Caki2 (cell line): ENCODE measurements at places on chromosomes 7 and 10. TPM values are rescaled to one million over a fixed set of nuclear protein-coding genes. Genes with fewer than 3 reads are reported as not detected.

Gene HOXA11
- not detected in 2 replicates for total RNA-seq

Gene TRPV5
- not detected in 2 replicates for total RNA-seq

Gene PTF1A
- total RNA-seq, result not detected in 2 replicates

Gene CPA2
- not detected in 2 replicates for total RNA-seq

Gene LANCL2
- 14.2 and 20.3 TPM in 2 replicates for total RNA-seq

Gene CYP2C19
- 0.41 TPM in 1 of 2 replicates, not detected in the other for total RNA-seq

Gene PSTK
- total RNA-seq, result 3.4 and 3.9 TPM in 2 replicates

Gene PAPOLB
- total RNA-seq, result not detected in 2 replicates

Gene STEAP2
- total RNA-seq, result 2.3 and 7.8 TPM in 2 replicates

- DNase-seq, result no peak
Observed at GRCh38 chr7:50651271-50651989, 86.2 kb upstream of the DDC start.

DNA sequence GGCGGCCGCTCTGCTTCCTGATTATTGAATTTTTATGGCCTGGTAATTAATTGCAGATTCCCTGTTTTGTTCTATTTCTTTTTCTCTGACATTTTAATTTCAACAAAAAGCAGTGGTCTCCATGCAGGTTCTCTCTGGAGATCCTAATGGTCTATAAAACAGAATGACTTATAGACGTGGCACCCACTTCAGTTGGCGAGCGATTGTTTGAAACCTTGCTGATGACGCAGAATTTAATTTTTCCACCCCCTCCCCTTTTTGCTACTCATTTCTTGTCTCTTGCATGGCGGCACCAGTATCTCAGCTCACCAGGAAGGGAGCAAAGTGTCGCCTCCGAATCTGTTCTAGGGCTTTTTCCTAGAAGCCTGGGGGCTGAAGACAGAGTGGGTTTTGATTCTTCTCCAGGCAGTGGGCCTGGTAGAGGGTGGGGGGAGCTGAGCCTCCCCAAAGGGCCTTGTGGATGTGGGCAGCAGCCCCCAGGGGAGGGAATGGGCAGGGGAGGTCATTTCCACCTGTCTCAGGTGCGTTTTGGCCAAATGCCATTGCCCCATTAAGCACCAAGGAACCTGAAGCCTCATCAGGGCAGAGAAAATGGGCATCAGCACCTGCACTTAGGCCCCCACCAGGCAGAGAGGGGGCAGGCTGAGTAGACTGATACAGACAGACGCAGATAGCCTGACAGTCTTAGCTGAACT, 3.5 kb upstream of the COMTD1 start:
- DNase-seq, result no peak

GRCh38 chr7:2785071-2785500, 59.0 kb downstream of the GNA12 start:
- peak; percentile 99 for DNase-seq

DNA sequence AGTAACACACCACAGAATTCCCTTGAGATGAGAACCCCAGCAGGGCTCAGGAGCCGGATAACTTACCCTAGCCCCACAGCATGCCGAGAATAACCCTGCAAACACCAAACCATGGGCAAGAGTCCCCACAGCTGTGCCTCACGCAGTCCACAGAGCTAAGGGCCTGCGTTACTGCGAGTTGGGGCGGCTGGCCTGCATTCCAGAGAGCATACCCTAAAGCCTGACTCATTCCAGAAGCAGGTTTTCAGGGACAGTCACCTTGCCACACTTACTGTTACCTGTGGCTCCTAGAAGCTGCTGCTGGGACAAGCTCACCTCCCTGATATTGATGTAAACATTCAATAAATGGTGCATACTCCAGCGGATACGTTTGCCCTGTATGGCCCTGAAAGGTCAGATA, 18.6 kb downstream of the FGFR2 start:
- no peak for DNase-seq

DNA sequence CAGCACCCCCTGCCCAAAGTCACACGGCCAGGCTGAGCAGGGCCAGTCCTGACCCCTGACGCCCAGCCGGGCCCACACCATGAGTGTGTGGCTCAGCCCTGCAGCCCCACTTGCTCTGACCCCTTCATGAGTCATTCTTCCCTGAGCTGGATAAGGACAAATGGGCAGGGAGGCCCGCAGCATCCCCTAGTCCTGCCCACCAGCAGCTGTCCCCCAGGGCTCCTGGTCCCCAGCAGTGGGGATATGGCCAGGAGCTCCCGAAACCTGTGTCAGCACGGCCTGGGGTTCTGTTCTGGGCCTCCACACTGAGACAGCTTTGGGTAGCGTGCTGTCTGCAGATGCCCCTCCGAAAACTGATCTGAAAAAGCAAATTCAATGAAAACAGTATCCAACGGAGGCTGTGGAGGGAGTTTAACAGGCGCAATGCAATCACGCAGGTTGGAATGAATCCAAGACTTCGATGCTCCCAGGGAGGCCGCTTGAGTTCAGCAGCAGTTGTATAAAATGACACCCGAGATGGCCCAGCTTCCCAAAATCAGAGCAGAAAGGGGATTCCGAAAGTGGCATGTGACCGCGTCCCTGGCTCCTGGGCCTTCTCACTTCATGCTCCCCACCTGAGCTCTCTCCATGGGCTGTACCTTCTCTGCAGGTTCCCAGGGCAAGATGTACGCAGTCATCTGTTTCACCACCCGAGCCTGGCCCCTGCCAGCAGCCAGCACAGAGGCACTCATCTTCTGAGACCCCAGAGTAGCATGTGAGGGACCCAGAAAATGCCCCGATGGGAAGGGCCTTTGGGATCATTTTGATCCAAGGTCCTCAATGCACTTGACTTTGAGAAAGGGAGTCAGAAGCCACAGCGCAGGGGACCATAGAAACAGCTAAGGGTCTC, 214.1 kb downstream of the USP6NL start:
- no peak for DNase-seq

- no peak for DNase-seq
Observed at GRCh38 chr7:22867003-22867402, 44.4 kb upstream of the TOMM7 start.

DNA sequence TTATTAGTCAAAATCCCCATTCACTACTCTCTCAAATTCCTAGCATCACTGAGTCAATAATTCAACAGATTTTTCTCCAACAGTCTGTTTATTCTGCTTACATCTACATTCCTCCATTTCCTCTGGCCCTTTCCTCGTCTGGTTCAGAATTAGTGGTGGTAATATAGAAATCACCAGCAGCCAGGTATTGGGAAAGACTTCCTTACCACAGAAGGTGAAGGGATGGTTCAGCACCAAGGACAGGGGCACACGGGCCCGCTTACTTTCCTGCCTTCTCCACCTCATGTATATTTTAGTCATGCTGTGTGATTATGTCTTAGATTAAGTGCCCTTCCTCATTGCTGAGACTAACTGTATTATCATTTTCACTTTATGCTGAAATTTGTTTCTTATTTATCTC, 70.4 kb upstream of the APBB1IP start:
- DNase-seq, result peak; percentile 74

DNA sequence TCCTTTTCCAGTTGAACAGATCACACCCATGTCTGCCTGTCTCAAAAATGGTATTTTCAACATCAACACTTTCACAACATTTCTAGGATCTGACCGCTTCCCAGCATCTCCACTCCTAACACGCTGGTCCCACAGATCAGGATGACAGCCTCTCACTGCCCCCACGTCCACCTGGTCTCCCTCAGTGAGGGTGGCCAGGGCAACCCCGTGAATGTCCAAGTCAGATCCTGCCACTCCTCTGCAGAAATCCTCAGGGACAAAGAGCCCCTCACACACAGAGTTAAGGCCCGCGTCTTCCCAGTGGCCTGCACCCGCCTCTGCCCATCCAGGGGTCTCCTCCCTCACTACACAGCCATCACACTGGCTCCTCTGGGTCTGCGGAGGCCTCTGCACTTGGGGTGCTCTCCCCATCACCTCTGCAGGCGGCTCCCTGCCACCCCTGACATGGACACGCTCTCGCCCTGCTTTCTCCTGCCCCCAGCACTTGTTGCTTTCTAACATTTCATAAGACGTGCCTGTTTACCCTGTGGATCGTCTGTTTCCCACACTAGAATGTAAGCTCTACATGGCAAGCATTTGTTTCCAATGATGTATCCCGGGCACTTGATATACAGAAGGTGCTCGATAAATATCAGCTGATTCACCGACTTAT, 20.0 kb downstream of the GNA12 start:
- DNase-seq, result no peak

DNA sequence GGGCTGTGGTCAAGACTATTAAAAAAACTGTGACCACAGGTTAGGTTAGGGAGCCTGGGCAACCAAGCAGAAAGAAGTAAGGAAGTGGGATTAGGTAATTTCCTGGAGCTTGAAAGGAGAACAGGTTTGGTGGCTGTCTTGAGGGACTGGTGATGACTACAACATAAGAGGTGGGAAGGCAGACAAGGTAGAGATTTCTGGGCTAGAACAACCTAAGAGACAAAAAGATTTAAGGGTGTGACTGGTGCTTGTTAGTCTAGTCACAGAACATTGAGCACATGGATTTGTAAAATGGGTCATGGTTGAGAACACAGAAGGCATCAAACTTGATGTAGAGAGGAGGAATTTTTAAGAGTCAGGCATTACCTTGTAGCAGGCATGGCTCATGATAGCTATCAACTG, 123.7 kb upstream of the ASAH2 start:
- peak; percentile 89 for DNase-seq

- DNase-seq, result no peak
Observed at GRCh38 chr7:150308575-150308974, 14.6 kb upstream of the LRRC61 start.

GRCh38 chr7:48188776-48189520, 17.7 kb downstream of the ABCA13 start:
- no peak for DNase-seq

GRCh38 chr7:1619152-1620079, 49.6 kb upstream of the PSMG3 start:
- DNase-seq, result no peak

DNA sequence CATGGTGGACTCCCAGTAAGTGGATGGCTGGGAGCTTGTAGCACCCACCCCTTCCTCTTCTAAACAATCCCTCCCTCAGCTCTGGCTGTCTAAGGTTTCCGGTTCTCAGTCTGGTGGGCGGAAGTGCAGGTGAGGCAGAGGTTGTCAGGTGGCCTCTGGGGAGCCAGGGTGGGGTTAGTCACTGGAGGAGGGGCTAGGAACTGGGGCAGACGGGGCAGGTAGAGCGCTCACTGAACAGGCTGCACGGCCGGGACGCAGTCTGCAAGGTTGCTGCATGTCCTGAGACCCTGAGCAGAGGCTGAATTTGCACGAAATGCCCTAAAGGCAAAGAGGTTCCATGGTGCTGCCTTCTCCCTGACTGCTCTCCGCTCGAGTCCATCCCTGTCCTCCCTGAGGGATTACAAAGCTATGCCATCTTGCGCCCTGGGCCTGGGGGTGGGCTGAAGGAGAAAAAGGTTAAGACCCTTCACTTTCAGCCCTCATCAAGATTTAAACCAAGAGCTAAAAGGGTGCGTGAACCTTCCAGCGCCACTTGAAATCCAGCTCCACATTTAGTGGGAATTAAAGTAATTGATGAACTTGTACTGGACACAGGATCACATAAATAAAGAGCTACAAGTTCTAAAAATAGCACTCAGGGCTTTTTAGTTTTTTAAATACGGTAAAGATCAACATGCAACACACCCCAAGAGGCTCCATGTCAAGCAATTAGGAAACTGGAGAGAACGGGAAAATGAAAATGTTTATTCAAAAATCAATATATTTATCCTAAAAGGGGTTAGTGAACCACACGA, 62.3 kb upstream of the CTBP2 start:
- no peak for DNase-seq

- DNase-seq, result no peak
Observed at GRCh38 chr10:18306031-18306430, 165.8 kb downstream of the CACNB2 start.

DNA sequence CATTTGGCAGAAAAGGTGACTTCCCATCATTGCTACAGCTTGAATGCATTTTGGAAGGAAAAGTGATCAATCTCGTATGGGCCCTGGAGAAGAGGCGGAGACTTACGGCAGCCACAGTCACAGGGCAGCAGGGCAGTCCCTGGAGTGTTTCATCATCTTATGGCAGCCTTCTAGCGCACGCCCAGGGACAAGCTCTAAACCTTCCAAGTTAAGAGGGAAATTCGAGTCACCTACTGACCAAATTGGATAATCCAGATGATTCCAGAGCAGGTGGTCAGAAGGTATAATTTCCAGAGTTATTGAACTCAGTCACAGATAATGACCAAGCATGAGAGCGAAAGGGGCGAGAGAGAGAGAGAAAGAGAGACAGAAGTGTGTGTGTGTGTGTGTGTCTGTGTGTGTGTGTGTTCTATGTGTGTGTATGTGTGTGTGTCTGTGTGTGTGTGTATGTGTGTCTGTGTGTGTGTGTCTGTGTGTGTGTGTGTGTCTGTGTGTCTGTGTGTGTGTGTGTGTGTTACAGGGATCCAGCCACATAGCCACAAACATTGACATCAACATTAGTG, 123.7 kb upstream of the ADAM12 start:
- no peak for DNase-seq

GRCh38 chr7:123681561-123681960, 25.9 kb downstream of the LMOD2 start:
- DNase-seq, result no peak

GRCh38 chr10:93753621-93754250, 4.0 kb upstream of the LGI1 start:
- no peak for DNase-seq

- DNase-seq, result no peak
Observed at GRCh38 chr10:120474956-120475355, 17.9 kb downstream of the PLPP4 start.

GRCh38 chr7:22093001-22093400, 147.3 kb upstream of the CDCA7L start:
- DNase-seq, result no peak

DNA sequence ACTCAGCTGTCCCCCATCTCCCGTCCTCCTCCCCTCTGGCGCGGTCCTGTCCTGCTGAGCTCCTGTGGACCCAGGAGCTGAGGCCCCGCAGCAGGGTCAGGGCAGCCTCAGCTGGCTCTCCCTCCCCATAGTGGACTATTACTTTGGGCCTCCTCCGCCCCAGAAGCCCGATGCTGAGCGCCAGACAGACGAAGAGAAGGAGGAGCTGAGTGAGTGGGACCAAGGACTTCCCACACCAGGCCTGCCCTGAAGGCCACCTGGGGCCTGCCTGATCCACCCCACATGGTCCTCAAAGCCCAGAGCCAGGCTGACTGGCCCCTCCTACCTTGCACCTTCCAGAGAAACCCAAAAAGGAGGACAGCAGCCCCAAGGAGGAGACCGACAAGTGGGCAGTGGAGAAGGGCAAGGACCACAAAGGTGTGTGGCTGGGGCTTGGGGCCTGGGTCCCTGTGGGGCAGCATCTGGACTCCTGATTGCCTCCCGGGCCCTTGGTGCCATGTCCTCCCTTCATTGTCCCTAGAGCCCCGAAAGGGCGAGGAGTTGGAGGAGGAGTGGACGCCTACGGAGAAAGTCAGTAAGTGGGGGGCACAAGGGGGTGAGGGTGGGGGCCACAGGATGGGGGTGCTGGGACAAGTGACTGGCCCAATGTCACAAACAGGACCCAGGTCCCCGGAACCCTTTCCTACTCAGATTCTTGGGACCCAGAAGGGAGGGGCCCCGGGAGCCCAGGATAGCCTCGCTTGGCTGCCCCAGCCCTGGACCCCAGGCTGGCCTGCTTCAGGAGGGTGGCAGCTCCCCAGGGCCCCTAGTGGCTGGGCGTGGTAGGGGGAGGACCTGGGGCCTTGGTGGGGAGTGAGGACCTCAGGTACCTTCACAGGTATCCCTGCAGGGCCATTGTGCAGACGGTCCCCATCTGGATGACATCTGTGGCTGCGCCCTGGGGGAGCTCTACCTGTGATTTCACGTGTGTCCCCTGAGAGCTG, 4.9 kb downstream of the AEBP1 start:
- DNase-seq, result no peak
